Mesothelial cell of epicardium (in vitro differentiated cells): ENCODE measurements at places on chromosomes 4 and X. TPM values are rescaled to one million over a fixed set of nuclear protein-coding genes. Genes with fewer than 3 reads are reported as not detected.

CXCR3 gene
- total RNA-seq = not detected in 3 replicates

MAGEA3 gene
- total RNA-seq = not detected in 3 replicates

- no peak overlapping the region for H3K4me3 ChIP-seq
- DNase-seq = no peak
- no peak overlapping the region for H3K27ac ChIP-seq
- peaks cover 18% of the 10 kb centered on the region for H3K4me1 ChIP-seq
- no peaks in the 10 kb centered on the region for H3K27me3 ChIP-seq
Observed at GRCh38 chr4:22678940-22679854, 13.5 kb upstream of the GBA3 start.

- no peak for DNase-seq
- H3K36me3 ChIP-seq = no peaks in the 10 kb centered on the region
- H3K27ac ChIP-seq = no peak overlapping the region
- peaks cover 9% of the 10 kb centered on the region for H3K4me1 ChIP-seq
- H3K27me3 ChIP-seq = no peaks in the 10 kb centered on the region
Observed at GRCh38 chrX:119156241-119156640, 28.6 kb upstream of the KIAA1210 start.

DNA sequence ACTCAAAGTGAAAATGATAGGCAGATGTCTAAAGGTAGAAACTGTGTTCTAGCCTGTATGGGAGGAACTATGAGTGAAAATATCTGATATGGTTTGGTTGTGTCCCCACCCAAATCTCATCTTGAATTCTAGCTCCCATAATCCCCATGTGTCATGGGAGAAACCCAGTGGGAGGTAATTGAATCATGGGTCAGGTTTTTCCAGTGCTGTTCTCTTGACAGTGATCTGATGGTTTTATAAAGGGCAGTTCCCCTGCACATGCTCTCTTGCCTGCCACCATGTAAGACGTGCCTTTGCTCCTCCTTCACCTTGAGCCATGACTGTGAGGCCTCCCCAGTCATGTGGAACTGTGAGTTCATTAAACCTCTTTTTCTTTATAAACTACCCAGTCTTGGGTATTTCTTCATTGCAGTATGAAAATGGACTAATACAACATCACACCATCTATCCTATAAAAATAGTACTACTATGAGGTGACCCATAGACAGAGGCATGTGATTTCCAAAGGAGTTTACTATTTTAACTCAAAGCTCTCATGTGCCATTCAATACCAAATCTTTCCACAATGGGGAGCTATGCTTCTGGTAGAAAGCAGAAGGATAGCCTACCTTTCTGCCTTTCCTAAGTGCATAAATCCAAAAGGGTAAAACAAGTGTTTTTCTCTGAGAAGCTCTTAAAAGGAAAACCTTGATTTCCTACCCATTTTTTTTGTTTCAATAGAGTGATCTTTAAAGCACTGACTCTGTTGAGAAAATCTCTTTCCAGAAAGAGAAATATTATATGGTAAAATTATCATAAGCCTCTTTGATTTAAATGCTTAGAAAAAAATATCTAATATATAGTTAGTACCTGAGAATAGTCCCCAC, 38.8 kb downstream of the SEC31A start:
- no peaks in the 10 kb centered on the region for H3K4me1 ChIP-seq
- no peak for DNase-seq
- H3K4me3 ChIP-seq = no peak overlapping the region
- H3K36me3 ChIP-seq = peaks cover 51% of the 10 kb centered on the region
- H3K27me3 ChIP-seq = no peaks in the 10 kb centered on the region

ADH6 gene
- not detected in 3 replicates for total RNA-seq

- peaks cover 1% of the 10 kb centered on the region for H3K36me3 ChIP-seq
- no peak for DNase-seq
- no peak overlapping the region for H3K27ac ChIP-seq
- no peaks in the 10 kb centered on the region for H3K27me3 ChIP-seq
Observed at GRCh38 chr4:101074326-101074725, 273.0 kb downstream of the PPP3CA start.

GPR34 gene
- total RNA-seq = not detected in 3 replicates

ZBTB49 gene
- total RNA-seq = 8.4 to 9.5 TPM (median 8.6 TPM) in 3 replicates

DNA sequence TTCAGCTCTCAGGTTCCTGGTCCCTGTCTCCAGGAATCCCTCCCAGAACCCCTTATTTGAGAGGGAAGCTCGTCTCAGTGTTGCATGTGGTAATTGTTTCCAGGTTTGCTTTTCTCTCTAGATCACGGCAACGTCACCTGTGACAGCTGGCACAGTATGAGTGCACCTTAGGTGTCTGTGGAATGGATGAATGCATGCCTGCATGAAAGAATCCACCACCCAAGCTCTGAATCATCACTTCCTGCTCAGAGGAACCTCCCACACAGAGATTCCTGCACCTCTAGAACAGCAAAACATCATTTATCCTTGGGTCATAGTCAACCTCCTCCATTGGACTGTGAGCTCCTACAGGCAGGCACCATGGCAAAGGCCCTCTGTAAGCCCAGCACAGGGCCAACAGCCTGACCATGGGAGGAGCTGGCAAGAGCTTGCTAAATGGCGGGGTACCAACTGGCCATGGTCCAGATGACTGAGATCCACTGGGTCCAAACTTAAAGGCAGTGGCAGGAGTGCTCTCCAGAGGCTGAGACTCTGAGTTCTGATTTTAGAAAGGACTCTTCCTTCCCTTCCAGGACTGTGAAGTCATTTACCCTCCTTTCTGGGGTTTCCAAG, 116.2 kb downstream of the SLC2A9 start:
- H3K4me1 ChIP-seq = no peaks in the 10 kb centered on the region
- no peaks in the 10 kb centered on the region for H3K36me3 ChIP-seq
- H3K27ac ChIP-seq = no peak overlapping the region
- no peak overlapping the region for H3K4me3 ChIP-seq
- DNase-seq = no peak

- no peak for DNase-seq
- peak overlapping the region; percentile 94 for H3K4me3 ChIP-seq
Observed at GRCh38 chr4:110639207-110640090, 16.6 kb upstream of the PITX2 start.

PPP1R2C gene
- total RNA-seq = not detected in 3 replicates

HMGB3 gene
- 102 to 103 TPM (median 103 TPM) in 3 replicates for total RNA-seq
